Suppressor macrophage (primary cell): ENCODE measurements at places on chromosomes 16 and 17.

- DNase-seq, result no peak
Observed at GRCh38 chr17:56222255-56222654, 69.0 kb downstream of the ANKFN1 start.

DNA sequence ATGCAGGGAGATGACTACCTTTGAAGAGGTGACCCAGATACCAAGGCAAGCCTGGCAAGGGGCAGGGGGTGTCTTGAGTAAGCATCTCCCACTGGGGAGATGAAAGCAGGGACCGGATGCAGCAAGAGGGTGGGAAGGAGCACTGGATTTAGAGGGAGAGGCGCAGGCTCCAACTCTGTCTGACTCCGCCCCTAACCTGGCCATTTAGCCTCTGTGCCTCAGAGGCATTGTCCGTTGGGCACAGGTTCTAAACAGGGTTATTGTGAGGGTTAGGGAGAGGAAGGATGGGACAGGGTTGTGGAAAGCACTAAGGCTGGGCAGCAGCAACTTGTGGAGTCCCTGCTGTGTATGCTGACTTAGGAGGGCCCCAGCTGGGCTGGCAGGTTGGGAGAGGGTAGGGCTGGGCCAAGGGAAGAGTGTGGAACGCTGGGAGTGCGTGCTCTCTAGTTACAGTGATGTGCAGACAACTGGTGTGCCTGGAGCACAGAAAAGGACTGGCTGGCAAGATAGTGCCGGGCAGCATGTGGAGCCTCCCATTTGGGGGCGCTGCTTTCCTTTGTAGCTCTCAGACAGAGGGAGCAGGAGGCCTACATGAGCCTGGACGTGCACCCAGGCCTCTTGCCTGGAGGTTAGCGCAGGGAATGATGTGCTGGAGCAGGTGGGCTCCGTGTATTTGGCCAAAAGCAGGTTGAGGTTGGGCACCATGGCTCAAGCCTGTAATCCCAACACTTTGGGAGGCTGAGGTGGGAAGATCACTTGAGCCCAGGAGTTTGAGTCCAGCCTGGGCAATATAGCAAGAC lies 26.2 kb downstream of the TBX2 start:
- DNase-seq, result no peak

DNA sequence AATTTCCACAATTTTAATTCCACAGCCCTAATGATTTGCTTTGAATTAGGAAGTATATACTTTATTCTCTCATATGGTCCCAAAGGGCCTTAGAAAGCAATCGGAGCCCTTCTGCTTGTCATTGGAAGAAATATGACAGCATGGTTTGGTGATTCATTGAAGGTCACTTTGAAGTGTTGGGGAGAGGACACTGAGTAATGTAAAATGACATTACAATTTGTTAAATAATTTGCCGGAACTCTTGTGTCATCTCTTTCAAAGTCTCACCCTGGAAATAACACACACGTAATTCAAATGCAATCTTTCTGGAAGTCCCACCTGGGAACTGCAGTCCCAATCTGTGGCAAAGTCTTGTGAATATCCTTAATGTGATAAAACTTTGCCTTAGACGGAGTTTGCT lies 59.8 kb downstream of the BMERB1 start:
- no peak for DNase-seq

DNA sequence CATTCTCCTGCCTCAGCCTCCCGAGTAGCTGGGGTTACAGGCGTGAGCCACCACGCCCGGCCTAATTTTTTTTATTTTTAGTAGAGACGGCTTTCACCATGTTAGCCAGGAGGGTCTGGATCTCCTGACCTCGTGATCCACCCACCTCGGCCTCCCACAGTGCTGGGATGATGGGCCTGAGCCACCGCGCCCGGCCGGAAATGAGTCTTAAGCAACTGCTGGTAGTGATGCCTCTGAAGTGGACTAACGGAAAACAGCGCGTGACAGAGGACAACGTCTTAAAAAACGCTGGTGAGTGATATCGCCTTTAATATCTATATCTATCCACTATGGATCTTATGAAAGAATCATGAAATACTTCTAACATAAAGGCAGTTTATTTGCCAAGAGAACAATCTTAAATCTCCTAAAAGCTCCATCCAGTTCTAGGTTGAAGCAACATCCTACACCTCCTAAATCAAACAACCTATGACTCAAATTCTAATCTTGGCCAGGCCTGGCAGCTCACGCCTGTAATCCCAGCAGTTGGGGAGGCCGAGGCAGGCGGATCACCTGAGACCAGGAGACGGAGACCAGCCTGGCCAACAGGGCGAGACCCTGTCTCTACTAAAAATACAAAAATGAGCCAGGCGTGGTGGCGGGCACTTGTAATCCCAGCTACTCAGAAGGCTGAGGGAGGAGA lies 69.8 kb downstream of the NXN start:
- DNase-seq, result no peak

DNA sequence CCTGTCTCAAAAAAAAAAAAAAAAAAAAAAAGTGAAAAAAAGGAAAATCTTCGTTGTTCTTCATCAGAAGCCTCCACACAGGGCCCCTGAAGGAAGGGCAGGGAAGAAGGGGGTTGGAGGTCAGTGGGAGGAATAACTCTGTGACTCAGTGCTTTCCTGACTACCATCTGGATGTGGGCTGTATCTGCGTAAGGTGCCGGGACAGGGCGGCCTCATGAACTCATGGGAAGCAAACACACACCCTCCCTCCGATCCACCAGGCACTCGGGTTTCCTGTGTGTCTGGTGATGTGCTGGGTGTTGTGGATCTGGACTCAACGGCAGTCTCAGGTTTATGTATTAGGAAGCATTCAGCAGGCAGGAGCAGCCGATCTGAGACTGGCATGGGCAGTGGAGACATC lies 691.6 kb downstream of the WWOX start:
- DNase-seq, result no peak

- no peak for DNase-seq
Observed at GRCh38 chr16:68779891-68780290, 42.8 kb downstream of the CDH1 start.

GRCh38 chr17:42845918-42846593 lies 1.7 kb downstream of the AOC2 start:
- DNase-seq, result peak; percentile 56

DNA sequence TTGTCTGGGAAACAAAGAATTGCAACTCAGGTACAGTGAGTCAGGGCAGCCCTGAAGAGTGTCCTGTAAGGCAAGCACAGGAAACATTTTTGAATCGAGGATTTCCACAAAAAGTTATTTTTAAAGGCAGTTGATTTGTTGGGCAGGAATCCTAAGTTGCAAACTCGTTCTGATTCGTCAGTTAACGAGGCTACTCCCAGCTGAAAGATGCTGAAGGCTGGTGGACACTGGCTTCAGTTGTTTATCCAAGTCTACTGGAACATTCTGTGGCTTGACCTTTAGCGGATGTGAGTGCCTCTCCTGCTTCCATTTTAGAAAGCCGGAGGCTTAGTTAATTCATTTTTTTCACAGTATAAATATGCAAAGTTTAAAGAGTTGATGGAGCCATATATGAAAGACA lies 84.2 kb downstream of the KCNJ12 start:
- DNase-seq, result no peak

DNA sequence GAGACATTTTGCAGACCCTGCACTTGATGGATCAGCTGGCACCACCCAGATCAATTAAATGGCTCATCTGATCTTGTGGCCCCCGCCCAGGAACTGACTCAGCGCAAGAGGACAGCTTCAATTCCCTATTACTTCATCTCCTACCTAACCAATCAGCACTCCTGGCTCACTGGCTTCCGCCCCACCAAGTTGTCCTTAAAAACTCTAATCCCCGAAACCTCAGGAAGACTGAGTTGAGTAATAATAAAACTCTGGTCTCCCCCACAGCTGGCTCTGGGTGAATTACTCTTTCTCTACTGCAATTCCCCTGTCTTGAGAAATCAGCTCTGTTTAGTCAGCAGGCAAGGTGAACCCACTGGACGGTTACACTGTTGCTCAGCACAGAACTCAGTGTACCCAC lies 23.6 kb downstream of the SPPL2C start:
- DNase-seq, result no peak

GRCh38 chr16:57477531-57478202 lies 8.6 kb downstream of the DOK4 start:
- DNase-seq, result no peak

- peak; percentile 76 for DNase-seq
Observed at GRCh38 chr17:31374094-31374447, 17.4 kb upstream of the RAB11FIP4 start.

DNA sequence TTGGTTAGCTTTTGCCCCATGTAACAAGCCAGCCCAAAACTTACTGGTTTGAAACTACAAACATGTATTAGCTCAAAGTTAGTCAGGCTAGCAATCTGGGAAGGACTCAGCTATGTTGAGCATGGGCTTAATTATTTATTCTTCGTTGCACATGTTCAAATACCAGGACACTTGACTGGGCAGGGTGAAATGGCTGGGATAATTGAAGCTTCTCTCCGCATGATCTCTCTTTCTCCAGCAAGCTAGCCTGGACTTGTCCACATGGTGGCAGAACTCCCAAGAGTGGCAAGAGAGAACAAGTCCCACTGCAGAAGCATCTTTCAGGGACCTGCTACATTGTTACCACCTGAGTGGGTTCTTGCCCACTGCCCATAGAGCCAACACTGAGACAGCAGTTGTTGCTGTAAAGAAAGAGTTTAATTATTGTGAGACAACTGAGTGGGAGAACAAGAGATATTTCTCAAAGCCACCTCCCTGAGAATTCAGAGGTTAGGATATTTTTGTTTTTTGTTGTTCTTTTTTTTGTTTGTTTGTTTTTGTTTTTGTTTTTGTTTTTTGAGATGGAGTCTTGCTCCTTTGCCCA lies 16.8 kb upstream of the ATF7IP2 start:
- no peak for DNase-seq

DNA sequence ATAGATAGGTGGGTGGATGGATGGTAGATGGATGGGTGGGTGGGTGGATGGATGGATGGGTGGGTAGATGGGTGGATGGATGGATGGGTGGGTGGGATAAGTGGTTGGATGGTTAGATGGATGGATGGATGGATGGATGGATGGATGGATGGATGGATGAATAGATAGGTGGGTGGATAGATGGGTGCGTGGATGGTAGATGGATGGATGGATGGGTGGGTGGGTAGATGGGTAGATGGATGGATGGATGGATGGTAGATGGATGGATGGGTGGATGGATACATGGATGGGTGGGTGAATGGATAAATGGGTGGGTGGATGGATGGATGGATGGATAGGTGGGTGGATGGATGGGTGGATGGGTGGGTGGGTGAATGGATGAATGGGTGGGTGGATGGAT lies 50.0 kb upstream of the FASN start:
- DNase-seq, result no peak

DNA sequence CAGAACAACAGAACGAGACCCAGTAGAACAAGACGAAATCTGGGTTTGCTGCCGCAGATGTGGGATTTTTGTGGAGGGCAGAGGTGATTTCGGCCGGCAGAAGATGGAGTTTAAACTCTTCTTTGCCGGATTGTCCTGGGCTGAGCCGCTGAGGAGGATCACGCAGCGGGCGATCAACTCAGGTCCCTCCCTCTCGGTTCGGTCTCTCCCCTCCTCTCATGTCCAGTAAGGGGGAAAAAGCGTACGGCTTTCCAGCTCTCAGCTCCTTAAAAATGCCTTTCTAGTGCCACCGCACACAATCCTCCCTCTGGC lies 2.5 kb downstream of the PHF12 start:
- DNase-seq, result no peak

- no peak for DNase-seq
Observed at GRCh38 chr16:78597809-78598570, 498.5 kb downstream of the WWOX start.

GRCh38 chr16:79213214-79213613 lies 387.3 kb downstream of the MAF start:
- peak; percentile 67 for DNase-seq

- DNase-seq, result peak; percentile 16
Observed at GRCh38 chr17:48053758-48054237, 5.6 kb downstream of the NFE2L1 start.

DNA sequence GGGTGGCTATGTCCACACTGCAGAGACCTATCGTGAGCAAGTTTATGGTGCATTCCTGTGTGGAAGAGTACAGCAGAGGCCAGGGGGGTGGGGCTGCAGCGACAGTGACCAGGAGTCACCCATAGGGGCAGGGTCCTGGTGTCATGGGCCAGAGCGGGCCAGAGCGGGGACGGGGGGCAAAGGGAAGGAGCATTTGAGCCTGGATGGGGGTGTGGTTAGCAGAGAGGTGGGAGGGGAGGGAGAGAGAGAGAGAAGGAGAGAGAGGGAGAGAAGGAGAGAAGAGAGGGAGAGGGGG lies 17.8 kb downstream of the JPH3 start:
- no peak for DNase-seq

GRCh38 chr16:17224350-17224749 lies 246.4 kb downstream of the XYLT1 start:
- DNase-seq, result no peak

- DNase-seq, result no peak
Observed at GRCh38 chr17:35104844-35105450, 14.7 kb downstream of the RAD51D start.
